Activated naive CD8-positive, alpha-beta T cell treated with anti-CD3 and anti-CD28 coated beads, Interleukin-2, amount 50 U/mL, for 16 hours (primary cell): ENCODE measurements at places on chromosomes 2 and 18.

- no peak for DNase-seq
Measured at GRCh38 chr2:104872866-104873688, 19.2 kb downstream of the POU3F3 start.

DNA sequence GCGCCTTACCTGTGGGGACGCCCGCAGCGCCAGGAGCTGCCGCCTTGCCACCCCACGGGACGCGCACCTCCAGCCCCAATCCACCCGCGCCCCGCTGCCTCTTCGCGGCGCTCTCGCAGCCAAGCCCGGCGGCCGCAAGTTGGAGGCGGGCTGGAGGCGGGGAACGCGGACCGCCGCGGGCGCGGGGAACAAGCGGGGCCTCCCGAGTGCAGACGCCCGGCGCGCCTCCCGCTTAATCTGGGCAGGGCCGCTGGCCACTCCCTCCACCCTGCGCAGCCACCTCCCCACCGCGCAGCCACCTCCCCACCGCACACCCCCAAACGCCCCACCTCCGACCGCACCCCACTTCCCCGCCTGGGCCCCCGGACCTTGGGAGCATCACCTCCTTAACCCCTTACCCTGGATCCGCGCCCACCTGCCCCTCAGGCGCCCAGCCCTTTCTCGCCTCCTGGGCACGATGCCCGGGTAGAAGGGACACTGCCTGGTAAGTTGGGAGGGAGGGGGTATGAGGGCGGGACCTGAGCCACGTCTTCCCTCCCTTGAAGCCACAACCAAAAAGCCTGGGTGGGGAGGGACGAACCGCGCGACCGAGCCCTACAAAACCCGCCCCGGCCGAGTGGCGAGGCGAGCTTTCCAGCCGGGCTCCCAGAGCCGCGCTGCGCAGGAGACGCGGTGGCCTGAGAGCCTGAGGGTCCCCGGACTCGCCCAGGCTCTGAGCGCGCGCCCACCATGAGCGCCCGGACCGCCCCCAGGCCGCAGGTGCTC, at the start of the genes COL4A3 and COL4A4:
TSS of gene COL4A3 (plus strand) at position 627 of the 765 bp plus-strand sequence. CDS start at position 730, 103 bp downstream.
TSS of gene COL4A4 (minus strand) at position 208 of the 765 bp plus-strand sequence. CDS start 16,722 bp downstream, outside the sequence.
- DNase-seq, result no peak

DNA sequence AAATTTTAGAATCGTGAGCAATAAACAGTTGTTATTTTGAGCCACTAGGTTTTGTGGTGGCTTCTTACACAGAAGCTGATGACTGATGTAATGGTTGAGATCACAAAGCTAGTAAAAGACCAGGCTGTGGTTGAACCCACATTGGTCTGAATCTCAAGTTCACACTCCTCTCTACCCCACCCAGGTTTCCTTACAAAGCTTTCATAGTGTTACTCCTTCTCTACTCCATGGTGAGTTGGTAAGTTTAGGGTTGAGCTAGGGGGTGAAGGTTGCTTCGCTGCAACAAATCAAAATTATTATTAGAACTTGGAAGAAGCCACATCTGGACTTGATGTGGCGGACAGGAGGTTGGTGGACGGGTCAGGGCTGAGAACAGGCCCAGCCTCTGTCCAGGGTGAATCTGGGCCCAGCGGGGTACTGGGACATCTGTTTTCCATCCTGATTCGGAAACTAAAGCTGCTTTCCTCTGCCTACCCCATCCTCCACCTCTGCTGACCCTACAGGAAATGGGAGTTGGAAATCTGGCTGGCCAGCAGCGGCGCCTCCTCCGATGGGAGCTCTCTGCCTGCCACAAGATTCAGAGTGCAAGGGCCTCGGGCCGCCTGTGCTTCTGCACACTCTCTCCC, 86.3 kb downstream of the ZFP36L2 start:
- DNase-seq, result no peak

- DNase-seq, result no peak
Measured at GRCh38 chr2:61900281-61900680, 5.2 kb upstream of the COMMD1 start.

DNA sequence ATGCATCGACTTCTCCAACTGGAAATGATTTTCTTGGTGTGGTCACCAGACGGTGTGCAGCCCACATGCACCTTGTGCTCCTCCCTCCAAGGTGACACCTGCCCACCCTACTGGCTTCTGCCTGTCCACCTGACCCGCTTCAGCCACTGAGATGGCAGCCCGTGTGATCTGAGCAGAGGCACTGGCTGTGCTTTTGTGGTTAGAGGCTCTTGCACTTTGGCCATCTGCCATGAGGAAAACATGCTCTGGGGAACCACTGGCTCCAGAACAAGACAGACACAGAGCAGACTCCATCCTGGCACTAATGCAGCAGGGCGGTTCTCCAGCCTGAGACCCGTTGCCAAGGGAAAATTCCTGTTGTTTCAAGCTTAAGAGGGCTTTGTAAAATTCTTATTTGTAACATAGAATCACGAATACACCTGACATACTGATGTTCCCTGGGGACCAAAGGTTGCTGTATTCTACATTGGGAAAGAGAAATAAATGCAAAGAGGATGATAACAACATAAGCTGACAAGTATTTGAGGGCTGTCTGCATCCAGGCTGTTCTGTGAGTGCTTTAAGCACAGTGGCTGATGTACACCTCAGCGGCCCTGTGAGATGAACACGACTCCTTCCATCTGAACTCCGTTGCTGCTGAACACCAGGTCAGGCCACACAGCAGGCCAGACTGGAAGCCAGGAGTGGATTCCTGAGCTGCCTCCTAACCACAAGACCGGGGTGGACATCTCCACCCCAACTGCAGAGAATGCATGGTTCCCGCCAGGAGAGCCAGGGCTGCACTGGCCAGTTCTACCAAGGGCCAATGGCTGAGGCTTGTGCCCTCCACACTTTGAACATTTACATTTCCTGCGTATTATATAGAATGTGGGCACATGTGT, 820.4 kb downstream of the GALR1 start:
- no peak for DNase-seq

- no peak for DNase-seq
Measured at GRCh38 chr2:128450211-128451024, 131.8 kb upstream of the HS6ST1 start.

DNA sequence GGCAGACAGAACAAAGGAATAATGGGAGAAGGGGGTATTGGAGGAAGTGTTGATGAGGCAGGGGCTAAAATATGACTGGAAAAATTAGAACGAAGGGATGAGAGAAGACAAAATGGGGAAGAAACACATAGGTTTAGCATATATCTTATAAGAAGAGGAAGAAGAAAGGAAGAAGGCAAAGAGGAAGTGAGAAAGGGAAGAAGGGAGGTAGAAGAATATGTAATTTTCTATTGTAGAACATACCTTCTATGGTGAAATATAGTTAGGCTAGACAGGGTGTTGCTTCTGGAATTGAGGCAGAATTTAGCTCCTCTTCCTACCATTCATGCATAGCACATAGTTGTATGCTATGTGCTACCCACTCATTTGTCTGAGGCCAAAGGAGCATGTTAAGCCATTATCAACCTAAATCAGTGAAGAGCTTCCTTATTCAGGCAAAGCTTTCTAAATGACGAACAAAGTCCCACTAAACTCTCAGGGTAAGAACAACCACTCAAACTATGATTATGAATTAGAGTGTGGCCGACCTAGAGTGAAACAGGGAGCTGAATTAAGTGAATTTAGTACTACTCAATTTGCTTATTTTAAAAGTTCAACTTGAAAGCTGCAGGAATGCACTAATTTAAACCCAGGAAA, 180.9 kb upstream of the GALNT5 start:
- DNase-seq, result no peak

GRCh38 chr2:167890739-167891138, 356.7 kb downstream of the STK39 start:
- DNase-seq, result no peak

DNA sequence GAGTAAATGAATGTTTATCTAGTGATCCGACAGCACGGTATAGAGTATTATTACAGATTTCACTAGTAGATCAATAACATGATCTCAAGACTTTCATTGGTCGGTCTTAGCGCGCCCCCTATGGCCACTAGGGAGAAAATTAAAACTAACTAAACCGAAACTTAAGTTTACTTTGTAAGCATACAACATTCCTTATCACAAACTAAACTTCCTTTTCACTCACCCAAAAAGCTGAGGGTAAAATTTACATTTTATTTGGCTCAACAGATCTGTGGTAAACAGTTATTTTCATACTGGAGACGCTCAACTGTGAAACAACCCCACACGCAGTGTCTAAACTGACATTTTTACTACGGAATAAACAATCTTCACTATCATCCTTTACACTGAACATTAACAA, 215.6 kb upstream of the MAP2 start:
- no peak for DNase-seq

- DNase-seq, result no peak
Measured at GRCh38 chr2:38806015-38806732, 28.2 kb downstream of the GEMIN6 start.

- no peak for DNase-seq
Measured at GRCh38 chr2:19664646-19665045, 237.1 kb downstream of the TTC32 start.

- DNase-seq, result no peak
Measured at GRCh38 chr2:58939388-58939787, 698.3 kb upstream of the FANCL start.

- no peak for DNase-seq
Measured at GRCh38 chr2:23803965-23804542, 122.9 kb downstream of the ATAD2B start.

DNA sequence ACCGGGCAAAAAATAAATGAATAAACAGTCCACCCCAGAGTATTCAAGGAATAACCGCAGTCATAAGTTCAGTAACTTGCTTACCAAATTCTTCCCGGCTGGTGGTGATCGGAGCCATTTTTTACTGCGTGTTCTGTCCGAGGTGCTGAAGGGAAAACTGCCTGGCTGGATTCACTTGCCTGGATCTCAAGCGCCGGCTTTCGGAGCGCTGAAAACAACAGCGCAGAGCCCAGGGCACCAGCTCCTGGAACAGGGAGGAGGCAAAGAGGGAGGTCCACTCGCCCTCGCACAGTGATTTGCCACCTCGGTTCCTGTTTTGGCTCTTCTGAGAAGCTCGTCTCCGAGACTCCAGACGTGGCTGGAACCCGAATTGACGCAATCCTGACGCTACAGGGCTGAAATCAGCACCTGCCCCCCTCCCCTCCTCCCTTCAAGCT, at the start of gene SYT4:
TSS of gene SYT4 (minus strand) at position 327 of the 437 bp plus-strand sequence. CDS start at position 118, 209 bp downstream.
- DNase-seq, result no peak

DNA sequence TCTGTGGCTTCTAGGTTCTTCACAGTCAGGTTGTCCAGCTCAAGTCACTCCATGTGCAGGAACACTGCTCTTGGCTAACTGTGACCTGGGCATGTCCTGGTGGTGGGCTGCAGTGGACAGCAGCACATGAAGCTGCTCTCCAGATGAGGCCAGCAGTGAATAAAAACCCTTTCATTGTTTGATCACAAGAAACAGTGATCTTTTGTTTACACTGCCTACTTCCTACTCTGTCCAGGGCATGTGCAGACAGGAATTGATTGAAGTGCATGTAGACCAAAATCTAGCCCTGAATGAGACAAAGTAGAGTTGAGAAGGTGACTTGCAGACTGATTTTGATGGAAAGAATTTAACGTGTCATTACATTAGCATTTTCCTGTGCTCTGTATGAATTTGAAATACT, 34.9 kb downstream of the BCL2L11 start:
- DNase-seq, result no peak

DNA sequence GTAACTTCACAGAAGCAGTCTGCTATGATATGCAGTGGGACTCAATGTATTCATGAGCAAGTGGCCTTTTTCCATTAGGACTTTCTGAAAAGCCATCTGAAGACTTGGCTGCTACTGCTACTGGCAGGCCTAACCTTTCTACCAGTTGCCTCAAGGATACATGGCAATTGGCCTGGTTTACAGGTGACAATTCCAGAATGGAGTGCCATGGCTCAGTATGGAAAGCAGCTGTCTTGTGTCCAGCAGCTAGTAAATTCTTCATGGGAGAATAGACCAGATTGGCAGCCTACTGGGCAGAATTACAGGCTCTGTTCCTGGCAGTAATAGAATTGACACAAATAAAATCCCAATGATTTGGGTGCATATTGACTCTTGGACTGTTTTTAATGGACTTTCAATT, 12.6 kb upstream of the TMX3 start:
- DNase-seq, result no peak

GRCh38 chr2:8501061-8501720, 180.7 kb upstream of the ID2 start:
- DNase-seq, result no peak

GRCh38 chr2:65545837-65546805, 113.7 kb upstream of the SPRED2 start:
- DNase-seq, result no peak

DNA sequence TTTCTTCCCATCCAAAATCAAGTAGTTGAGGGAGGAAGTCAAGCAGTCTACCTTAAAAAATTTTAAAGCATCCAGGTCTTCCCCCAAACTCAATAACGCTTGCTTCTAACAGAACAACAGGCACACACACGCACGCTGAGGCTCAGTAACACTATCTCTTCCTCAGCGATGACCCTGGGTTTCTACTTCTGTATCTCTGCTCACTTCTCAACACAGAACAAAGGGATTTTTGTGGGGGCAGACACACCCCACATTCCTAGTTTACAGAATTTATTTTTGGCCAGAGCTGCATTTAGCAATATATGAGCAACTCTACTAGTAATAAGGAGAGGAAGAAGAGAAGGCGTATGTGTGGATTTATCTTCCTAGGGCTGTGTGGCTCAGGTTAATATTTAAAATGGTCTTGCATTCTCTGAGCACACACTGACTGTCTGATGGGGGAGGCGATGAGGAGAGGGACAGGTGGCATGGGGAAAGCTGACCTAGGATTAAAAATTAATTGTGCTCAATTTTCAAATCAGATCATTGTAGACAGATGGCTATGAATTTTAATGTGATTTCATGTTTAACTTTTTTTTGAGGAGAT, 71.3 kb upstream of the PPM1B start:
- no peak for DNase-seq

DNA sequence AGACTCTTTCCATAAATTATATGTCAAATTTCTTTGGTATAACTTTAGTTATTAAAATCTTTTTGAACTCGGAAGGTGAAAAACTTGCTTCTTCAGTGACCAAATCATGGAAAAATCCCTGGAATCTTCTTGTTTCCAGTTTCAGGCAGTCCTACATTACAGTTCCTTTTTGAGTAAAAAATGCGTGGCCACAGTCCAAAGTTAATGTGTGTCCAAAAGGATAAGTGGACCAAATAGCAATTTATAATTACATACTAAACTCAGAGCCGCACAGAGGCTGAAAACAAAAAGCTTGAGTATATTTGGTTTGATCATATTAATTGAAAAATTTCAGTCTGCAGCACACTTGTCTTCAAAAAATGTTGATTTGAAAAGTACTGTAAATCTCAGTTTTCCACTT, 28.4 kb upstream of the DYNC2LI1 start:
- no peak for DNase-seq
